ENCODE measurements at places on chromosomes 1 and 21.
A peak's percentile ranks its signal among the peaks of the same experiment; 100 is the strongest.

DNA sequence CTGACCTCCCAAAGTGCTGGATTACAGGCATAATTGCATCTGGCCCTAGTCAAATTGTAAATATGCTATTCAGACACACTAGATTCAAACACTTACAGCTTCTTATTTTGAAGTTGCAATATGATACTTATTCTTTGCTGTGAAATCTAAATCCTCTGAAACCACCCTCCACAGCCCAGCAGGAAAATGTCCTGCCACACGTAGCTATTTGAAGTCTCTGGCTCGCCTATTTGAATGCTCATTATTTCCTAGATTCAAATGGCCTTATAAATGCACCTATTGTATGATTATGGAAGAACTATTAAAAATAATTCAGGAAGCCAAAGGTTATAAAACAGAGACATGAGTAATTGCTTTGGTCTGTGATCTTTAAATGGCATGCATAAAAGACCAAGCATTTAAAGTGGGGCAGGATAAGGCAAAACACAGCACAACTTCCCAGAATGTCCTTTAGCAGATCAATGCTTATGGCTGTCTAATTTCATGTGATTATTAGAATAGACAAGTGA lies 26.6 kb upstream of the FBXO28 start:
- DNase-seq, result no peak

DNA sequence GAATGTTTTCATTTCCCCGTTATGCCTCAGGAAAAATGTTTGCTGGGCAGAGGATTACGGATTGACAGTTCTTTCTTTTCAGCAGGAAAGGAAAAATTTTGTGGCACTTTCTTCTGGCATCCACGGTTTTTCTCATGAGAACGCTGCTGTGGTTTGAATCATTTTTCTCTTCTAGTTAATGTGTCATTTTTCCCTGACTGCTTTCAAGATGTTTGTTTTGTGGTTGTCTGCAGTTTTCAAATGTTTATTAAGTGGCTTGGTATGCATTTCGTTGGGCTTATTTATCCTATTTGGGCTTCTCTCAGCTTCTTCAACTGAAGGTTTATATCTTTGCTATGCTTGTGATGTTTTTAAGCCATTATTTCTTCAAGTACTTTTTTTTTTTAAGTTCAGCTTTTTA lies 359.0 kb downstream of the RGS7 start:
- DNase-seq, result no peak

- DNase-seq, result peak; percentile 79
Observed at GRCh38 chr1:225655509-225656258, 2.8 kb upstream of the ENAH start.

GRCh38 chr1:15388201-15388880 lies 21.3 kb upstream of the EFHD2 start:
- DNase-seq, result no peak

GRCh38 chr1:241396747-241397681 lies 40.0 kb upstream of the RGS7 start:
- no peak for DNase-seq

DNA sequence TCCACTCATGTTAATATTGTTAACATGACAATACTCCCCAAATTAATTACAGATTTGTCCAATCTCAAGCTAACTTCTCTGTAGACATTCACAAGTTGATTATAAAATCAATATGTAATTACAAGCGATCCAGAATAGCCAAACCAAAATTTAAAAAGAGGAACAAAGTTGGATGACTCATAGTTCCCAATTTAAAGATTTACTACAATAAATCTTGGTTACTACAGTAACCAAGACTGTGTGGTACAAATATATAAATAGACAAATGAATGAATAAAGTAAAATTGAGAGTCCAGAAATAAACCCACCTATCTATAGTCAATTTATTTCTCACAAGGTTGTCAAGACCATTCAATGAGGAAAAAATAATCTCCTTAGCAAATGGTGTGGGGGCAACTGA lies 7.1 kb upstream of the KRTAP10-4 start:
- no peak for DNase-seq

- no peak for DNase-seq
Observed at GRCh38 chr1:33009561-33009960, 27.1 kb downstream of the AK2 start.

GRCh38 chr1:150464422-150464826 lies 22.8 kb upstream of the TARS2 start:
- no peak for DNase-seq

DNA sequence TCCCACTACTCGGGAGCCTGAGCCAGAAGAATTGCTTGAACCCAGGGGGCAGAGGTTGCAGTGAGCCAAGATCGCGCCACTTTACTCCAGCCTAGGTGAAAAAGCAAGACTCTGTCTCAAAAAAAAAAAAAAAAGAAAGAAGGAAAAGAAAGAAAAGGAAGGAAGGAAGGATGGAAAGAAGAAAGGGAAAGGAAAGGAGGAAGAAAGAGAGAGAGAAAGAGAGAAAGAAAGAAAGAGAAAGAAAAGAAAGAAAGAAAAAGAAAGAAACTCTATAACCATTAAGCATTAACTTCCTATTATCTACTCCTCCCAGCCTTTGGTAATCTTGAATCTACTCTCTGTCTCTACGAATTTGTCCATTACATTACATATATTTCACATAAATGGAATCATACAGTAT lies 6.9 kb upstream of the NFASC start:
- DNase-seq, result no peak

- no peak for DNase-seq
Observed at GRCh38 chr1:151611288-151611790, 511 bp upstream of the SNX27 start.

DNA sequence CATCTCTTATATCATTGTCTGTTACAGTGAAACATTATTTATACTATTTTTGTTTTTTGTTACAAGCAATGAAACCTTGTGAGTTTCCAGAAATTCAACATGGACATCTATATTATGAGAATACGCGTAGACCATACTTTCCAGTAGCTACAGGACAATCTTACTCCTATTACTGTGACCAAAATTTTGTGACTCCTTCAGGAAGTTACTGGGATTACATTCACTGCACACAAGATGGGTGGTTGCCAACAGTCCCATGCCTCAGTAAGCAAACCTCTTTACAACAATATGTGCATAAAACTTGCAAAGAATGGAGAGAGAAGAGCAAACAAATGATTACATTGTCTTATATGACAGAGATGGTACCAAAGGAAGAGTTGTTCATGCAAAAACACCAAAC lies 22.4 kb downstream of the CFHR4 start:
- DNase-seq, result no peak

- DNase-seq, result no peak
Observed at GRCh38 chr1:156376958-156377919, 8.2 kb downstream of the RHBG start.

DNA sequence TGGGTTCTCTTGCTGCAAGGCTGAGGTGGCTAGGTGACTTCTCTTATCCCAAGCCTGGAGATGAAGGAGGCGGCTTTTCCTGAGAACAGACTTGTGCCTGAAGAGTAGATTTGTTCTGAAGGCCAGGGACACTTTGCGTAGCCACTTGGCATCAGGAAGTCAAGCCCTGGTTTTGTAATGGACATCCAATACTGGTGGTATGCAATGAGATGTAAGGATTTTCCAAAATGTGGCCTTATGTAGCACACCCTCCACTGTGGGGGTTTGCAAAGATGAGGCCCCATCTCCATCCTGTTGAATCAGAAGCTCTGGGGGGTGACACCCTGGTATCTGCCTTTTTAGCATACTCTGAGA lies 124.5 kb upstream of the IPO9 start:
- DNase-seq, result no peak

DNA sequence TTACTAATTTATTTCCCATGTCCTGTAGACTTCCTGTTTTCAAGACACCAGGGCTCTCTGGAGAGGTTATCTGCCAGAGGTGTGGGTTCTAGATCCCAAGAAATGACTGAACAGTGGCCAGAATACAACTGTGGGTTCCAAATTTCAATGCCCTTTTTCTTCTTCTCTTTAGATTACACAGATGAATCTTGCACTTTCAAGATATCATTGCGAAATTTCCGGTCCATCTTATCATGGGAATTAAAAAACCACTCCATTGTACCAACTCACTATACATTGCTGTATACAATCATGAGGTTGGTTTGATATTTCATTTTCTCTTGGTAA lies 15.0 kb downstream of the IFNAR2 start:
- DNase-seq, result no peak

DNA sequence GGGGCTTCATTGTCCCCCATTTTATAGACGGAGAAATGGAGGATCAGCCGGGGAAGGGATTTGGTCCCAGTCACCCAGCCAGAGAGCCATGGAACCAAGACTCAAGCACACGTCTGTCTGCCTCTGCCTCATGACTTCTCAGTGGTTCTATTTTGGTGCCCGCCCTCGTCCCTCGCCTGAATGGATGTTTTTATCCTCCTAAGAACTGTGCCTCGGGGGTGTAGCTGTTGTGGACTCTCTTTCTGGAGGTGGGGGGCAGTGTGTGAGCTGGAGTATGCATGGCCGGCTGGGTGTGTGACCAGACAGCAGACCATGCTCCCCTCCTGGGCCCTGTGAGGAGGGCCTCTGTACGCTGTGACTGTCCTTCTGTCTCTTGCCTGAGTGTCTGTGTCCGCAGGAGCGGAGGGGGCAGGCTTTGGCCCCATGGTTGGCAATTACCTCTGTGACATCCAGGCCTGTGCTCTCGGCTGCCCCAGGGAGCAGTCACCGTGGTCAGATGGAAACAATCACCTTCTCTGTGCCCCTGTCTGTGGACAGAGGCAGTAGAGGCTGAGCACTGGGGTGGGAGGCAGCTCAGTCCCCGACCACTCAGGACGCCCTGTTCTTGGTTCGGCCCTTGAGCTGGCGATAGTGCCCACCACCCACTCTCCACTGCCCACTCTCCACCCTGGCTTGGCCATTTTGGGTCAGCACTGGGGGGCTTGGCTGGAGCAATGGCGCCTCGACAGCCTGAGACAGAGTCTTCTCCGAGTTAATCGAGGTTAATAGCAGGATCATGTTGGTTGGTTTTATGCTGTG lies 20.4 kb downstream of the WNT4 start:
- DNase-seq, result peak; percentile 68

- DNase-seq, result no peak
Observed at GRCh38 chr1:184866991-184867788, 107.1 kb downstream of the NIBAN1 start.

DNA sequence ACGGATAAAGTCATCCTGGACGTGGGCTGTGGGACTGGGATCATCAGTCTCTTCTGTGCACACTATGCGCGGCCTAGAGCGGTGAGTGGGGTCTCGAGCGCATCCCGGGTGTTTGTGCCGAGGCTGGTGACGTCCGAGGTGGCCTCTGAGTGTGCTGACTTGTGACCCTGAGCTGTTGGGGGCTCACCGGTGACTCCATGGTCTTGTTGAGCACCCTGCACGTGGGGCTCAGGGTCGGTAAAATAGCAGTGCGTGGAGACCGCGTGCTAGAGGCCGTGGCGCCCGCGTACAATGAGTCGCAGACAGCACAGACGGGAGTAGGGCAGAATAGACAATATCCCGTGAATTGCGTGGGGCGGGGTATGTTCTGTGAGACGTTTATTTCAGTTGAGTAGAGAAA lies 13.1 kb downstream of the PRMT2 start:
- DNase-seq, result no peak

DNA sequence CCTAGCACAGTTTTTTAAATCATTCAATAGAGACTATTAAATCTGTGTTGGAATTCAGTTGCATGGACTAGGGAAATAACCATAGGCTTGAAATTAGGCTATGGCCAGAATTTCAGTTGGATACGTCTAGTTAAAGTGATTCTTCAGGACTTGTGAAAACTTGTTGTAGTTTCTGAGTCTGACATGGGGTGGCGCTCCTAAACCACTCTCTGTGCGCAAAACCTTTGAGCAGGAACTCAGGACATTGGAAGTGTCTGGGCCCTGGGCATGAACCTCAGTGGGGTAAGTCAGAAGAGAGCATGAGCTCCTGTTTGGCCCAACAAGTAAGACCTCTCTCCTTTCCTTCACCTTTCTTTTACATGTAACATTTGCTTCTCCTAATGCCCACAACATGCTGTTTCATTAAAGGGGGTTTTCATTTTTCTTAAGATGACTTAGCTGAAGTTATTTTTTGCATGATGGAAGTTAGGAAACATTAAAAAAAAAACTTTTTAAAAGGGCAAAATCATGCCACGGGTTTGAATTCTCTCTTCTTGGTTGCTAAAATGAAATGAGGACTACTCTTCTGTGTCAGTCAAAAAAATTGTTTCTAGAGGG lies 17.1 kb upstream of the CCDC190 start:
- DNase-seq, result peak; percentile 19

DNA sequence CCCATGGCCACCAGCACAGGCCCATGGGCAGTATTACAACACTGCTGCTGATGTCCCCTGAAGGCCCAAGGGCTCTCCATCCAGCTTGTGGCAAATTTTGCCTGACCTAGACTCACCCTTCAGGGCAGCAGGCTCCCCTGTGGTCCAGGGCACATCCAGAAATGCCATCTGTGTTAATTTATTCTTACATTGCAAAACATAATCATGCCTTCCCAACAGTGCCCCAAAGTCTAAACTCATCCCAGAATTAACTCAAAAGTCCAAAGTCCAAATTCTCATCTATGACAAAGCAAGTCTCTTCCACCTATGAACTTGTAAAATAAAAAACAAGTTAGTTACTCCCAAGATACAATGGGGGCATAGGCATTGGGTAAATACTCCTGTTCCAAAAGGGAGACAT lies 13.3 kb downstream of the VN1R5 start:
- DNase-seq, result no peak

DNA sequence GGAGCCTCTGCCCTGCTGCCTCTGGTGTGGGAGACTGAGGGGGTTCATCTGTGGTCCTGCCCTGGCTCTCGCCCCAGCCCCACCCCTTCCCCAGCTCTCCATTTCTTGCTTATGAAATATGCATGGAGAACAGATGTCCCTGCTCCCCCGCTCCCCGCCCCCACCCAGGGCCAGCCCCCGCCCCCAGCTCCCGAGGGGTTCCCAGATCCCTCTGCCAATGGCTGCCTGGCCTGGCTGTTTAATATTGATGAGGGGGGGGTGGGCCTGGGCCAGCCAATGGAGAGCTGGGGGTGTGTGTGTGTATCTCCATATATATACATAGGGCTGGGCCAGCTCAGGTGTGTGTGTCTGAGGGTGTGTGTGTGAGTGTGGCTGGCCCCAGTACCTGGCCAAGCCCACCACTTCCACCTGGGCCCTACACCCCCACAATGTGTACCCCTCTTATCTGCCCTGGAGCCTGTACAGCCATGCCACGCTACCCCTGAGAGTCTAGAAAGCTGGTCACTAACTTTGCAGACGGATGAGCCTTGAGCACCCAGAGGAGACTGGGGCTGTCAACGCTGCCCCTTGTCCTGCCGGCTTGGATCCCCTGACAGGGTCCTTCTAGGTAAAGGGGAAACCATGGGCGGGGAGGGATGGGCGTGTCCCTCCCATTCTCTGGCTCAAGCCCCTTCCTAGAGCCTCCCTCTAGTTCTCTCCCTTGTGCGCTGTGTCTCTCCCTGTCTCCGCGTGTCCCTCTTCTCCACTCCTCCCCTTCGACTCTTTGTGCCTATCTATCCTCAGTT lies at the start of gene NHLH1:
NHLH1 (plus strand) TSS at position 341 of the 785 bp plus-strand sequence. CDS start 3,661 bp downstream, outside the sequence.
- DNase-seq, result no peak

- no peak for DNase-seq
Observed at GRCh38 chr21:34952701-34953100, 96.4 kb downstream of the RUNX1 start.

- no peak for DNase-seq
Observed at GRCh38 chr21:29098156-29098555, 24.7 kb upstream of the CCT8 start.
